ENCODE measurements at places on chromosomes 5 and 9. TPM values are rescaled to one million over a fixed set of nuclear protein-coding genes. Genes with fewer than 3 reads are reported as not detected.

Gene RLN2
- polyA plus RNA-seq, result 6.1 TPM

Gene PCDHB12
- 2.1 TPM for polyA plus RNA-seq

Gene PIP5KL1
- polyA plus RNA-seq, result 3.4 TPM

Gene PSD2
- polyA plus RNA-seq, result 1.1 TPM

Gene CCL21
- 2.2 TPM for polyA plus RNA-seq

Gene ZCCHC7
- 28.3 TPM for polyA plus RNA-seq

Gene IFNA21
- polyA plus RNA-seq, result not detected

Gene PDLIM4
- polyA plus RNA-seq, result 59.9 TPM

Gene ENTPD2
- not detected for polyA plus RNA-seq

Gene OLFML2A
- 2.6 TPM for polyA plus RNA-seq

Gene NRARP
- 12.6 TPM for polyA plus RNA-seq

Gene PNPLA7
- 1.4 TPM for polyA plus RNA-seq

Gene PCDHA12
- polyA plus RNA-seq, result 1.7 TPM

Gene TNC
- 23.9 TPM for polyA plus RNA-seq

Gene MAPK9
- 37.0 TPM for polyA plus RNA-seq

Gene ANKRD34B
- polyA plus RNA-seq, result 0.05 TPM

Gene ZBED3
- polyA plus RNA-seq, result 21.7 TPM

Gene GRM6
- polyA plus RNA-seq, result not detected

Gene CER1
- not detected for polyA plus RNA-seq

Gene MCC
- 37.8 TPM for polyA plus RNA-seq

Gene SLC12A2
- 7.3 TPM for polyA plus RNA-seq

Gene PHYHD1
- 43.8 TPM for polyA plus RNA-seq

Gene LCN9
- not detected for polyA plus RNA-seq

Gene NEUROG1
- polyA plus RNA-seq, result not detected

Gene CATSPER3
- 1.6 TPM for polyA plus RNA-seq

Gene SOX30
- polyA plus RNA-seq, result not detected

Gene CD74
- polyA plus RNA-seq, result 16.3 TPM

Gene SLC23A1
- polyA plus RNA-seq, result 0.06 TPM

Gene TLX3
- polyA plus RNA-seq, result not detected

Gene KCNV2
- polyA plus RNA-seq, result 0.49 TPM

Gene HBEGF
- 5.1 TPM for polyA plus RNA-seq

Gene ADAMTSL1
- 12.6 TPM for polyA plus RNA-seq

Gene LCN6
- polyA plus RNA-seq, result not detected

Gene WHRN
- 10.8 TPM for polyA plus RNA-seq

Gene EIF4E1B
- polyA plus RNA-seq, result not detected

Gene CLIC3
- 0.75 TPM for polyA plus RNA-seq

Gene RNF183
- polyA plus RNA-seq, result 0.49 TPM

Gene ARL10
- polyA plus RNA-seq, result 7.8 TPM

Gene CDC23
- polyA plus RNA-seq, result 60.5 TPM

Gene TRAF1
- 3.5 TPM for polyA plus RNA-seq

Gene PALM2AKAP2
- 71.7 TPM for polyA plus RNA-seq

Gene HAPLN1
- 9.9 TPM for polyA plus RNA-seq

Gene KIF4B
- 0.05 TPM for polyA plus RNA-seq

Gene DBH
- 0.04 TPM for polyA plus RNA-seq

Gene FOXD4L6
- polyA plus RNA-seq, result 0.23 TPM

Gene TLR4
- polyA plus RNA-seq, result 0.56 TPM
